AG09319 (cell line): ENCODE measurements at places on chromosomes 5 and 9.
A peak's percentile ranks its signal among the peaks of the same experiment; 100 is the strongest.

GRCh38 chr9:117218951-117219350, 195.9 kb downstream of the ASTN2 start:
- no peak for DNase-seq

- no peak for DNase-seq
Observed at GRCh38 chr5:163995206-163995605, 489.8 kb downstream of the MAT2B start.

DNA sequence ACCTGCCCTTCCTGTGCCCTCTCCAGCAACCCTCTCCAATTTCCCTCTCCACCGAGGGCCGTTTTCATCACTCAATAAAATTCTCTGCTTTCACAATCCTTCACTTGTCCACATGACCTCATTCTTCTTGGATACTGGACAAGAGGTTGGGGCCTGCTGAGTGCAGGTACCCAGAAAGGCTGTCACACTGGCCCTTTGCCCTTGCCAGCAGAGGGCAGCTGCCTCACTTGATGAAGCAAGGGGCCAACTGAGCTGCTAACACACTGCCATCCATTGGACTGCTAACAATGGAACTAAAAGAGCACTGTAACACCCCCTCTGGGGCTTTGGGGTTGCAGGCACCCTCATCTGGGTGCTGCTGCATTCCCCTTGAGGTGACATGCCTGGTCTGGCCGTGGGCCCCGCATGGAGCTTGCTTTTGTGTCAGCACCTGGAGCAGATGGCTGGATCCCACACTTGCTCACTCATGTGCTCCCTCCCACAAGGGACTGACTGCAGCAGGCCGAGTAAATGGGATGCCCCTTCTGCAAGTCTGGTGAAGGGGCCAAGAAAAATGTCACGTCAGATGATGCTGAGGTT, 308.1 kb upstream of the ADCY2 start:
- no peak for DNase-seq

- DNase-seq, result no peak
Observed at GRCh38 chr5:31574772-31575171, 42.7 kb downstream of the C5orf22 start.

GRCh38 chr9:123586275-123586674, 230.3 kb downstream of the CRB2 start:
- no peak for DNase-seq

GRCh38 chr5:180213256-180213600, 4.2 kb upstream of the RASGEF1C start:
- DNase-seq, result no peak

DNA sequence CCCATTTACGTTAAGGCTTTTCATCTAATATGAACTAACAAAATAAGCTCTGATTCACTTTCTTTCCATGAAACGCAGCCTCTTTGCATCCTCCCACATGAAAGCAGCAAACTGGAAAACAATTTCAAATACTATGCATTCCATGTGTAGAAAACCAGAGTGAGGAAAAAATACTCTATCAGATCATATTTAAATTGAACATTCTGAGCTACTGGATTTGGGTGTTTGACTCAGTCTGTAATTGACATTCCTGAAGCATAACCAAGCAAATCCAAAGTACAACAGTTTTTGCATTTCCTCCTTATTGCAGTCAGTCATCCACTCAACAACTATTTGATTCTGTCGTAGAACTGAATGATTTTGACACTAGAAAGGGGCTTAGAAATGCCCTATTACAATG, 399.1 kb upstream of the NMUR2 start:
- DNase-seq, result no peak

- DNase-seq, result no peak
Observed at GRCh38 chr9:128493424-128493823, 11.1 kb upstream of the GLE1 start.

- no peak for DNase-seq
Observed at GRCh38 chr9:7394002-7394774, 405.4 kb downstream of the DMAC1 start.

- no peak for DNase-seq
Observed at GRCh38 chr5:138645778-138646575, 70.8 kb upstream of the HSPA9 start.

GRCh38 chr9:134630393-134630790, 11.2 kb upstream of the COL5A1 start:
- no peak for DNase-seq

DNA sequence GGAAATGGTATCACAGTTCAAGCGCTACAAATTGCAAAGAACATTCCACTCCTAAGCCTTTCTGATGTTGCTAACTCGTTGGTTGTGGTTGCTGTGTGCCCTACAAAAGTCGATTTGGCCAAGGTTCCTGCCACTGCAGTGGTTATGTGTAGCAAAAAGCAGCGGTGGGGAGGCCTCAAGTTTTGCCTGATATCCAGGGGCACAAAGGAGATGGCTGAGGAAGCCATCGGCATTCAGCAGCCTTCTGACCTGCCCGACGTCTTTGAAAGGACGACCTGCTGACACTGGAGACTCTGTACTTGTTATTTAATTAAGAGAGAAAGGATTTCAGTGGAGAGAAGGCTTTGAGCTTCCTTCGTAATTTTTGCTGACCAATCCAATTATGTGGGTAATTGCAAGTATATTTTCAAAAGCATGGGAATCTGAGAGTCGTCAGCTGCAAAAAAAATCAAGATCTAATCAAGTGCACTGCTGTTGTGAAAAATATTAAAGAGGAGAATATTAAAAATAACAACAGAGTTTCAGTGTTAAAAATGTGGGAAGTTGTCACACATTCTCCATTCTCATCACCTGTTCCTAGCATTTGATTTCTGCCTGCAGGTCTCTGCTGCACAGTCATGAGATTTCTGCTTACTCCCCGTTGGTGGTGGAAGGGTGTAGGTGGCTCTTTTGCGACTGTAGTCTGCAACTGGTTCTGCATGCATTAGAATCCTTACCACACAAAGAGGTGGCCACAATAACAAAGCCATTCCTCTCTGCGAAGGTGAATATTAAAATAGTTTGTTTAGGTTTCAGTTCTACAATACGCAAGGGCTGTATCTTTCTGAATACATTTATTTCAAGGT, 319.2 kb downstream of the IRX2 start:
- no peak for DNase-seq

DNA sequence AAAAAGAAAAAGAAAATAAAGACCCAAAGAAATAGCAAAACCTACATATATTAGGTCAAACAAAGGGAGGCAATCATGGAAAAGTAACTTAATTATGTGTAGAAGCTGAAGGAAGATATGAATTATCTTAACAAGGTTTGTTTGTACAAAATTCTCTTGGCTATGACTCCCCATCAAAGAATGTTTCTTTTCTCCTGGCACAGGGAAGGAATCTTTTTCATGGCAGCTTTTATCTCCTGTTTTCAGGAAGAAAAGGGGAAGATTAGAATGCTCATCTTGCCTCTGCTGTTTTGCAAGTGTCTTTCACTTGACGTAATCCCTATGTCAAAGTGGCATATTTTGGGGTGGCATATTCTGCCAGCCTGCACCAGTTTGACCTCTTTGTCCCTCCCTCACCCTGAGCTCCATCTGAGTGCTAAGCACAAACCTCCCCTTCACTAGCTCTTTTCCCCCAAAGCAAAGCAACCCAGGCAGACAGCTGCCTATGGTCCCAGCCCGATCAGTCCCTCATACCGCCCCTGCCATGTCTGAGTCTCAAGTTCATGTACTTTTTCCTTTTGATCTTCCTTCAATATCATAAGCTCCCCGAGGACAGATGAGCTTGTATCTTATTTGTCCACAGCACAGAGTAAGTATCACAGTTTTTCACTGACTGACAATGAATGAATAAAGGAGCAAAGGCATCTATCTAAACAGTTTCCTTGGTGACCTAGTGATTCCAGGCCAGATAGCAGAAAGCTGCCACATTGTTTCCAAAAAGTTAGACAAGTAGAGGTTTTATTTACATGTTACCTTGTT, 242.8 kb upstream of the ANKRD55 start:
- no peak for DNase-seq

GRCh38 chr9:108889649-108890067, 27.6 kb downstream of the ACTL7A start:
- no peak for DNase-seq

DNA sequence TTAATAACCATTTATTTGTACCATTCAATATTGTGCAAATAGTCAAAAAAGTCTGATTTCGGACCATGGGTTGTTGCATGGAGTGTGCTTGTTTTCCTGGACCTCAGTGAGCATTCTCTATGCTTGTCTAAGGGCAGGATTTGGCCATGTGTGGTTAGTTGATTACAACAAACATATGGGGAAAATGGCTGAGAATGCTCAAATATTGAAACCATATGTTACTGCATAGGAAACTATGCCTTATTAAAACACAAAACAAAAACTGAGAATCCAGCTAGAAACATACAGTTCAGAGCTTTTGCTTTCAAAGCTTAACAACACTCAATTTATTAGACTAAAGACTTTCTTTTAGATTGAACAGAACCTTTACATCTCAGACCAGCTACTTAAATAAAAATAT, 928.3 kb downstream of the NR2F1-AS1 start:
- DNase-seq, result peak; percentile 42

GRCh38 chr9:34588671-34589635, 571 bp downstream of the CNTFR start:
- no peak for DNase-seq

- DNase-seq, result peak; percentile 48
Observed at GRCh38 chr5:172853355-172853975, 19.4 kb downstream of the ERGIC1 start.

- no peak for DNase-seq
Observed at GRCh38 chr9:121169094-121169601, 32.5 kb downstream of the RAB14 start.

GRCh38 chr5:9529041-9529480, 16.8 kb downstream of the SEMA5A start:
- no peak for DNase-seq

DNA sequence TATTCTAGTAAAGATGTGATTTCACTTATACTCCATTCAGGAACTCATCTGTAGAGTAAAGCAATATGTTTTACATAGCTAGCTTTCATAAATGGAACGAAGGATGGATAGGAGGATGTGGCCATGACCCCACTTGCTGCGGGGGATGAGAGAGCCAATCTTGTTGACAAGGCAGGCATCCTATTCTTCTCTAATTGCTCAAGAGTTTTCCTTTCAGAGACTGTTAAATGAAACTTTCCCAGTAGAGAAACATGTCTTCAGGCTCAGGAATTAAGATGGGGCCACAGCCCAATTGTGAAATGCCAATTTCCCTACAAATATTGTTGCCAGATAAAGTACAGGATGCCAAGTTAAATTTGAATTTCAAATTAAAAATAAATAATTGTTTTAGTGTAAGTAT, 196.2 kb upstream of the TUT7 start:
- peak; percentile 61 for DNase-seq

DNA sequence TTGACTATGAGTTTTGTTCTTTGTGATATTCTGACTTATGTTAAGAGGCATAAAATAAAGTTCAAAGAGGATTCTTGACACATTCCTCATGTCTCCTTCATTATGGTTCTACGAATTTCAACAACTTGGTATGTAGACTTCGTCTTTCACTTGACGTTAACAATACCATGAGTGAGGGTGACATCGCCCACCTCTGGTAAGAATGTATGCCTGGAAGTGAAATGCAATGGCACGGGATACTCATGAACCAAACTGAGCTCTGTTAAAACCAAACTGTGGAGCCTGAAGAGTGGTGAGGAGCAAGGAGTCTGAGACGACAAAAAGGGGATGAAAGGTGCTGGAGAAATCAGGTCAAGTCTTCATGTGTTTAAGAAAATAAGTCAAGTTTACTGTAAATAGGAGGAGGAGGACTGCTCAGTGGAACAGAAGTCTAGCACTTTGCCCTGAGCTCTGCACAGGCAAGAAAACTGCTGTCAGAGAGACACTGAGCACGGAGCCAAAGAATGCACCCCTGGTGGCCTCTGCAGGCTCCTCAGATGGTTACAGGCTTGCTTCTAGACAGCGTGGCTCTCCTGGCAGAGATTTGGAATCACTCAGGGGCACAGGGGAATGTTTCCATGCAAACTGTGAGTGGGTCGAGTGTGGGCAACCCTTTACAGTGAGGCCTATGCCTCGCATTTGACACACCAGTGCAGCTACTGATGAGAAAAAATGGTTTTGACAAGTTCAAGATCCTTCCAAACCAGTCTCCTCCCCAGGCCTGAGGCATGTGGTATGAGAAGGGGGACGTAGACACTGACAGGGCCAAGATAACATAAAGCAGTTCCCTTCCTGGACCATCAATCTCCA, 470.1 kb downstream of the IRX1 start:
- no peak for DNase-seq

GRCh38 chr5:27414099-27414498, 375.7 kb upstream of the CDH9 start:
- no peak for DNase-seq

DNA sequence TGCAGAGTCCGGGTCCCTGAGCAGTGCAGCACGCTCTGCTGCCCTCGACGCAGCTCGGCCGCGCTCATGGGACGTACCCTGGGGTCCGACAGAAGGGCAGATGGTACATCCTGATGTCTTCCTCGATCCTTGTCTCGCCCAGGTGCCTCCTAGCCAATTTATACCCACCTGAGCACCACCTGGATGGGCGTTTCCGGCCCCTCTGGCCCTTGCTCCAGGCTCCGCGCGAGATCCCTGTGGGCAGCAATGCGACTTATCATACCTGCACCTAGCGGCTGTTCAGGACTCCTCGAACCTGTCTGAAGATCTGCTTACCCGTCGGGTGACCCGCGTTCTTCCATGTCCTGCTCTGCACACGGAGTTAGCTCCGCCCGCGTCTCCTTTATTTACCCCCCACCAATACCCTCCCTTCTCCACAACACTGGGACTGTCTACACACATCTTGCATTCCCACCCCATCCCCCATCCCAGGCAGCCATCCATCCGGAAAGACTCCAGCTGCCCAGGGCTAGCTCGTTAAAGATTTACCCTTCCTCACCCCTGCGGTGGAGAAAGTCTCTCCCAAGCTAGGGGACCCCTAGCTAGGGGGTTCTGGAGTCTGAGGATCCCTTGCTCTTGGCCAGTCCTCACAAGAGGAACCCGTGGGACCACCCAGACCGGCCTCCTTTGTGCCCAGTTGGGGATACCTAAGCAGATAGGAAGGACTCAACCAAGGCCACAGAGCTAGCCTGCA, at the start of gene KIF12:
Gene KIF12, minus strand, starts transcription at position 357 of the 733 bp plus-strand sequence. Its CDS starts 16 bp downstream, at position 341.
- DNase-seq, result no peak

- no peak for DNase-seq
Observed at GRCh38 chr9:1208157-1208556, 158.0 kb downstream of the DMRT2 start.

DNA sequence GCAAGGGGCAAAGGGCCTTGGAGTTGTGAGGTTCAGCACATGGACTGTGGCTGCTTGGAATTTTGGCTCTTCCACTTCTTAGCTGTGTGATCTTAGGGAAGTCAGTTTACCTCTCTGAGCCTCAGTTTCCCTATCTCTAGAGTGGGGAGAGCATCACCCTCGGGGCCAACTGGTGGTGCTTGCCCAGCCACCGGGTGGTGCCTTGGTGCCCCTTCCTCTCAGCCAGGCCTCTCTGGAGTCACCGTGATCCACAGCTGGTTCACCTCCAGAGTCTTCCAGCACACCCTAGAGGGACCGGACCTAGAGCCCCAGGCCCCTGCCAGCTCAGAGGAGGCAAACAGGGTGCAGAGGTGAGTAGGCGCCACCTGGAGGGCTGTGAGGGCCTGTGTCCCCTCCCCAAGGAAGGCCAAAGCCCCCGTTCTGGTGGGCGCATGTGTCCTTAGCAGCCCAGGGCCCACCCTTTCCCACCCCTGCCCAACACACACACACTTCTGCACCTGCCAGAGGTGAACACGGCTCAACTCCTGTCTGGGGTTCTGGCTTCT, 7.7 kb downstream of the ADGRD2 start:
- DNase-seq, result no peak
